ENCODE measurements at places on chromosomes 5 and 9.

DNA sequence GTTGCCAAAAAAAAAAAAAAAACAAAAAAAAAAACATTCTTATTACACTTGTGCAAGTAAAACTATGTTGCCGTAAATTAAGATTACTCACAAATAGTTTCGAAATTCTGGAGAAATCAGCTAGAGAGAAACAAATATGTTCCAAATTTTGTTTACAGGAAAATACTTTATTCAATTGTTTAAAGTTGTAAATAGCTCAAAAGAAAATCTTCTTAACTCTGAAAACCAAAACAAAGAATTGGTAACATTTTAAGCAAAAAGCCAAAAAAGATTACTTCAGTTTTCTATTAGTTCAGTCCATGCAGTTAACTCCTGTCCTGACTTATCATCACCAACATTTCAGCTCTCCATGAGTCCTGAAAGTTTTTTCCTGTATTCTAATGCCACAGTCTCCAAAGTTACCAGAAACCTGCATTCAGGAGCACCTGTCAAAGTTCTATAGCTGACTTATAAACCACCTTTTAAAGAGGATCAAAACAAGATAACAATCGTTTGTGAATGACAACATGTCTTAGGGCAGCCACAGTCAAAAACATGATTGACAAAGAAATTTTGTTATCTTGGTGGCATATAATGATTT is 194.1 kb downstream of the RANBP17 start:
- no peak for DNase-seq

DNA sequence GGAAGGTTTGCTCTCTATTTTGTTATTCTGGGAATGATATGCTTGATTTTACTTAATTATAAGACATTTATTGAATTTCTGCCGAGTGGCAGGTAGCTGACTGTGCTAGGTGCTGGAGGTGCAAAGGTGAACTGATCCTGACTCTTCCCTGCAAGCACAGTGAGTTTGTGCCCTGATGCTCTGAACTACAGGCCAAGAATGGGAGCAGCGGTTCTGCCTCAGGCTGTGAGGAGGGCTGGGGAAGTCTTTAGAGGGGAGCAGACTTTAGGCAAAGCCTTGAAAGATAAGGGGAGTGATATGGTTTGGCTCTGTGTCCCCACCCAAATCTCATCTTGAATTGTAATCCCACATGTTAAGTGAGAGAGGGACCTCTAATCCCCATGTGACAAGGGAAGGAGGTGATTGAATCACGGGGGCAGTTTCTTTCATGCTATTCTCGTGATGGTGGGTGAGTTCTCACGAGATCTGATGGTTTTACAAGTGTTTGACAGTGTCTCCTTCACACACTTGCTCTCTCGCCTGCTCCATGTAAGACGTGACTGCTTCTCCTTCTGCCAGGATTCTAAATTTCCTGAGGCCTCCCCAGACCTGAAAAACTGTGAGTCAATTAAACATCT is 73.1 kb downstream of the NDFIP1 start:
- DNase-seq, result no peak

DNA sequence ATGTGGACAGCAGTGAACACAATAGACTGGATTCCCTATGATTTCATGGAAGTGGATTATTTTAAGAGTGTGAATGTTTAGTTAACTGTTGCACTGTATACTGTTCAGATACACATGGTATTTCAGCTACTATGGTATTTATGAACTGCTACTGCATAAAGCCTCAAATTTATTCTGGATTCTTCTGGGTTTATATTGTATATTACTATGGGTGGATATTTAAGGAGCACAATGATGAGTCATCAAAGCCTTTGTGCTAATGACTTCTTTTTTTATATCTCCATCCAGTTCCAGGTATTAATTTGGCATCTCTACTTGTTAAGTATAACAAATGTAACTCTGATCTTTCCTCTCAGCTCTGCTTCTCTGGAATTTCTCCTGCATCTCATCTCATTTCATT is 6.8 kb downstream of the KDM4C start:
- DNase-seq, result no peak

GRCh38 chr5:157069949-157070348 is 11.0 kb upstream of the HAVCR1 start:
- no peak for DNase-seq

DNA sequence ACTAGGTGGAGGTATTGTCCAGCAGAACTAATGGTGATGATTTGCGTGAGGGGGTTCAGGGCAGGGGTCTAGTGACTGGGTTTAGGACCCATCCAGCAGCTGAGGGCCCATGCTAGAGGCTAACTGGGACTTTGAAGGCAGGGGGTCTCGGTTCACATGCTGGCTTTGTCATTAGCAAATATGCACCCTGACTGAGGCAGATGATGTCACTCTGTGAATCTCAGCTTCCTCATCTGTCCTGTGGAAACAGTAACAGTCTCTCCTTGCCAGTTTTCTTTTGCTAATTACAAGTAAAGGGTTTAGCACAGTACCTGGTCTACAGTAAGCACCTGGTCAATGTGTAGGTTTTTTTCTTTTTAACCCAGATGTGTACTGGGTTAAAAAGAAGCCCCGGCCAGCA is 5.2 kb downstream of the SH2D3C start:
- DNase-seq, result no peak

GRCh38 chr5:1892211-1892610 is 9.5 kb upstream of the IRX4 start:
- DNase-seq, result no peak

DNA sequence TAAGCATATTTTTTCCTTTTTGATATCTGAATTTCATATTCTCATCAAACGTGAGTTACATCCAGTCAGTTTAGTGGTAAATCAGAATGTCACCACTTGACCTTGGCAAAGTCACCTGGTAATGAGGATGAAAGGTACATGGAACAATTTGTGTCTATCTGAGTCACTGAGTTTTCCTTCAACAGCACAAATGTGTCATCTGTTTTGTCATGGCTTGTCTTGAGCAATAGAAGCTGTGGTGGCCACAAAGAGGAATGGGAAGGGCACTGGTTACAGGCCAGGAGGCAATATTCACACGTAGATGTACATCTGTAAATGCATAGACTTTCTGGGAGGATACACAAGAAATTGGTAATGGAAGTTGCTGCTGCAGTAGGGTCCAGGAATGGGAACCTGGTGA is 8.4 kb upstream of the ZNF474 start:
- DNase-seq, result no peak

DNA sequence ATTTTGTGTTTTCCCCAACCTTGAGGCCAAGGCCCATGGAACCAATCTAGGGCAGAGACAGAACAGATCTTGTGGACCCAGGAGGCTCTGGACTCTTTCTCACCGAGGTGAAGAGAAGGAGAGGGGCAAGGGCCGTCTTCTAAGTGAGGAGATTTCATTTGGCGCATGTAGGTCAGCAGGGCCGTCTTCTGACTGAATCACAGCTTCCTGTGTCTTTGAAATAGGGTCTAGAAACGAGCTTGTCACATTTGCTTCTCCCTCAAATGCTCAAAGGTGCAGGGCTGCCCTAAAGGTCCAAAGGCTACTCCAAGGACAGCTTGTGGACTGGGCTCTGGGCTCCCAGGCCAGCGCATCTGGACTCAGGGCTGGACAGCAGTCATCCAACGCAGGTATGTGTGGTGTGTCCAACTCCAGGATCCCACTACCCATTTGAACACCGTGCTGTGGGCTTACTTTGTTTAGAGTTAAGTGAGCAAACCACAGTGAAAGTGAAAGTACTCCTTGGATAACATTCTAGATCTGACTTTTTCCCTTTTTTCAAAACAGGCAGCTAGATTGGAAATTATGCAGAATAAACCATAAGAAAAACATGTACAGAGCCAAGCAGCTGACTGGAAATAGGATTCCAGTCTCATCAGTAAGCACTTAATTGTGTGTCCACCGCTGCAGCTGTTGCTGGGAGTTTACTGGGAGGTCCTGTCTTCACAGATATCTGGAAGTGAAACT is 357.0 kb downstream of the GADD45G start:
- DNase-seq, result peak; percentile 4

- no peak for DNase-seq
Measured at GRCh38 chr9:131252120-131252519, 24.2 kb downstream of the FAM78A start.

DNA sequence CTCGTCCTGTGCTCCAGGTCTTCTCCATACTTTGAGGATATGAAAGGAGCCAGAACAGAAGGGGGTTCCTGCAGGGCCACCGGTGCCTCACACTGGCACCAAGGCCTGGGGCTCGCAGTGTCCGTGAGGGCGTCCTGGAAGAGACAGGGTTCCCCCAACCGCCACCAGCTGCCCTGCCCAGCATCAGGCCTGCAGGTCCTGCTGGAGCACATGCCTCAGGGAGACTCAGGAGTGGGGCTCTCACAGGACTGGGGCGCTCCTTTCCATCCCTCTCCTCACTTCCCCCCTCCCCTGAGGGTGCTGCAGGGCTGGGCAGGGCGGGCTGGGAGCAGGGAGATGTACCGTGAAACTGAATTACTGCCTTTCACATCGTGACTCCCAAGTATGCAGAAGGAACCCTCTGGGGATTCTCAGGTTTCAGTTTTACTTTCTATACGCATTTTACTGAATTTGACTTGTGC is 31.7 kb downstream of the CEP72 start:
- no peak for DNase-seq

DNA sequence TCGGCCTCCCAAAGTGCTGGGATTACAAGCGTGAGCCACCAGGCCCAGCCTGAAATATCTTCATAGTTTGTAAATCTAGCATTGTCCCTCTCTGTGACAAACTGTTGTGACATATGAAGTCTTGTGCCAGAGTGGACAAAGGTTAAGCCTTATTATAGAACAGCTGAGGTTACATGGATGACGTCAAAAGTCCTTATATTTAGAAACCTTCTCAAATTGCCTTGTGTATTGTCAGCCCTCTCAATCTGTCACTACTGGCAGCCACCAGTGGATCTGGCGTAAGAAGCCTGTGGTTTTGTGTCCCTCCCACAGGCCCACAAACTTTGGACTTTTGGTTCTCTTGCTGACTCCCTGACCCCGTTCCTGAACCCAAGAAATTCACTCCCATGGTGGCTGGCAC is 79.4 kb upstream of the CCDC112 start:
- no peak for DNase-seq

GRCh38 chr5:40680741-40681362 is 1.1 kb downstream of the PTGER4 start:
- peak; percentile 58 for DNase-seq

DNA sequence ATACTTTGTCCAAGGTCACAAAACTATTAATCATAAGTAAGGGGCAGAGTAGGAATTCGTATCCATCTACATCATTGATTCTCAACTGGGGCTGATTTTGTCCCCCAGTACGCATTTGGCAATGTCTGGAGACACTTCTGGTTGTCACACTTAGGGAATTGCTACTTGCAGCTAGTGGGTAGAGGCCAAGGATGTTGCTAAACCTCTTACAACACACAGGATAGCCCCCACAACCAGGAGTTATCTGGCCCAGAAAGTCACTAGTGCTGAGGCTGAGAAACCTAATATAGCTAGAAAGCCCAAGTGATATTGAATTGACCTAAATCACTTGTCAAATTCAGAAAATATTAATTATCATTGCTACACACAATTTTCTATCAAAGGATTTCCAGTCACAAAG is 120.4 kb upstream of the ABCA1 start:
- no peak for DNase-seq
